DND-41 (cell line): ENCODE measurements at places on chromosomes 4 and X.

DNA sequence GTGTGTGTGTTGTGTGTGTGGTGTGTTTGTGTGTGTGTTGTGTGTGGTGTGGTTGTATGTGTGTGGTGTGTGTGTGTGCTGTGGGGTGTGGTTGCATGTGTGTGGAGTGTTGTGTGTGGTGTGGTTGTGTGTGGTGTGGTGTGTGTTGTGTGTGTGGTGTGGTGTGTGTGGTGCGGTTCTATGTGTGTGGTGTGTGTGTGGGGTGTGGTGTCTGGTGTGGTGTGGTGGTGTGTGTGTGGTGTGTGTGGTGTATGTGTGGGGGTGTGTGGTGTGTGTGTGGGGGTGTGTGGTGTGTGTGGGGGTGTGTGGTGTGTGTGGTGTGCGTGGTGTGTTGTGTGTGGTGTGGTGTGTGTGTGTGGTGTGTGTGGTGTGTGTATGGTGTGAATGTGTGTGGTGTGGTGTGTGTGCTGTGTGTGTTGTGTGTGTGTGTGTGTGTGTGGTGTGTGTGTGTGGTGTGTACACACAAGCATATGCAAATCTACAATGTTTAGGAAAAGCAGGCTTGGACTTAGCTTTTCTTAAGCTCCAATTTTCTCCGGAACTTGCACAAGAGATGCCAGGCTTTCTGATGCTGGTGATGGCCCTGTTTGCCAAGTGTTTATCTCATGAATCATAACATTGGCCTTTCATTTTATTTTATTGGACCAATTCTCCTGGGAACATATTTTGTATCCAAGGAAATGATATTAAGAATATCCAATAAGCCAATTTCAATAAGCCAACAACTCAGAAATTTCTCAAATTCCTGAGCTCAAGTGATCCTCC lies 148.7 kb downstream of the SPATA18 start:
- DNase-seq: no peak
- no peaks in the 10 kb centered on the region for H3K36me3 ChIP-seq
- no peak overlapping the region for H3K27ac ChIP-seq
- no peak overlapping the region for H3K4me3 ChIP-seq
- H3K27me3 ChIP-seq: no peaks in the 10 kb centered on the region

DNA sequence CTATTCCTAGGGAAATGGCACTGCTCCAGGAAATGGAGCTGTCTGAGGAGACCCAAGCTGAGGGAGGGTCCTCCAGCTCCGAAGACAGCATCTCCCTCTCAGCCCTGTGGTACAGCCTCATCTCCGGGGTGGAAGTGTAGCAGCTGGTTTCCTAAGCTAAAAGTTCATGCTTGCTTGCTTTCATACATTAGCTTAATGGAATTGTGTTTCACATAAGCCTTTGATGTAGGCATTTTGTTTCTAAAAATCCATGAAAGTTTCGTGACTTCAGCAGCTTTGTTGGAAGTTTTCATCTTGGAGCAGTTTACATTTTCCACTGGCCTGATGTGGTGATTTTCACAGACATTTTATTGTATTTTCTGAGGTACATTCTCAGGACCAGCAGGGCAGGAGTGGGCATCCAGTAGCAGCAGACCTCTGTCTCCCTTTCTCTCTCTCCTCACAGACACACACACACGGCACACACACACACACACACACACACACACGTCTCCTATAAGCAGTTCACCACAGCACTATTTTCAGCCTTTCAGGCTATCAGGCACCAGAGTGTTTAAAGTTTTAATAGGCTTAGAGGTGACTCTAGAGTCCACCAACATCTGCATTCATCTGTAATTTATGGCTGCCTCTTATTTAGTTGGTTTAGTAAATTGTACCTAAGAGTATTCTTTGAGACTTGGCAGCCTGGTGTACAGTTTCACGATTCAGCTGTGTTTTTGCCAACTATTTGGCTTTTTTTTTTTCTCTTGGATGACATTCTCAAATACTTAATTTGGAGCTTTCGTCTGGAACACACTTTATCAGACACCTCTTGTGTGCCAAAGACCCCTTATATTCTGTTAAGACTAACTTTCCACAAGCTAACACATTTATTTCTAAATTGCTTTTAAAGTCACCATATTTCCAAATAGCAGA lies 225.8 kb upstream of the SFRP2 start:
- no peak overlapping the region for H3K4me3 ChIP-seq
- no peaks in the 10 kb centered on the region for H3K36me3 ChIP-seq
- no peaks in the 10 kb centered on the region for H3K4me1 ChIP-seq

- no peaks in the 10 kb centered on the region for H3K4me1 ChIP-seq
- no peak for DNase-seq
- no peaks in the 10 kb centered on the region for H3K27me3 ChIP-seq
- no peak overlapping the region for H3K4me3 ChIP-seq
Measured at GRCh38 chr4:103054030-103054429, 22.5 kb downstream of the SLC9B2 start.

GRCh38 chrX:15714529-15714928 lies 23.5 kb upstream of the CA5B start:
- no peak overlapping the region for H3K27ac ChIP-seq
- no peak overlapping the region for H3K4me3 ChIP-seq
- DNase-seq: no peak
- H3K36me3 ChIP-seq: no peaks in the 10 kb centered on the region
- H3K27me3 ChIP-seq: no peaks in the 10 kb centered on the region

DNA sequence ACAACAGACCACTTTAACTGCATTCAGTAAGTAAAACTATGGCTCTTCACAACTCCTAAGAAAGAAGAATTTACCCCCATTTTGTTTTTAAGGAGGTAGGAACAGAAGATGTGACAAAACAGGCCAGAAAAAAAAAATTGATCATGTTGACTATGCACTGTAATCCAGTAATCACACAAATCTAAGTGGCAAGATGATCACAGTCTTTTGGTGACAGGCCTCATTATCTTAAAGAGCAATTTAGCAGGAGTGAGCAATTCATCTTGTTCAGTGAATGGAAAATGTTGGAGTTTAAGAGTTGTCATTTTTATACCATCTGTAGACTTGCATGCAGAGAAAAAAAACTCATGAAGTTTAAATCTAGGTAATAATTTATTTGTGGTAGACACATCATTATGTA lies 115.1 kb downstream of the SLC39A8 start:
- H3K27me3 ChIP-seq: no peaks in the 10 kb centered on the region
- H3K36me3 ChIP-seq: no peaks in the 10 kb centered on the region
- no peak overlapping the region for H3K27ac ChIP-seq
- H3K4me3 ChIP-seq: no peak overlapping the region
- DNase-seq: no peak
- no peaks in the 10 kb centered on the region for H3K4me1 ChIP-seq

DNA sequence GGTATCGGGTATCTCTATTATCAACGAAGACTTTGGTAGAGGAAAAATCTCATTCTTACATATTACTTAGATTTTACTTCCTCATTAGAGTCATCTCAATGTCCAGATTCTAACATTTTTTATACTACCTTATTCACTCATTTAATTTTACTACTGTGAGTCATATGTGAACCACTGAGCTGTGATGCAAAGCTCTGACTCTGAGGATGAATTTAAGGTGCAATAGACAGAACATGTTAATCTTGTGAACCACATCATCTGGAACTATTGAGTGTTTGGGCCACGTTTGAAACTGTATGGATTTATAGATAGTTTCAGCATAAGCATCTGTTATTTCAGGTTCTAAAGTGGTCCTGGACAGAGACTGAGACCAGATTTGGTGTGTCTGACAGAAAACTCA lies 78.4 kb downstream of the PWWP3B start:
- no peaks in the 10 kb centered on the region for H3K4me1 ChIP-seq

DNA sequence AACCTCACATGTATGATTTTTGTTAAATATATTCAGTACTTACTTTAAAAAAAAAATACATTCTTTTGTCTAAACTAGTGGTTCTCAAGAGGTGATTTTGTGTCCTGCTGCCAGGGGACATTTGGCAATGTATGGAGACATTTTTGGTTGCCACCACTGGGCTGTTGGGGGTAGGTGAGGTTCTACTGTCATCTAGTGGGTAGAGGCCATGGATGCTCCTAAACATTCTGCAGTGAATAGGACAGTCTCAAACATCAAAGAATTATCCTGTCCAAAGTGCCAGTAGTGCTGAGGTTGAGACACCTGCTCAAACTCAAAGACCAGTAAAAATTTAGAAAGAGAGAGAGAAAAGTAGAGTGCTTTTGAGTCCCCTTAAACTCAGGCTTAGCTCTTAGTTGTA lies 32.9 kb upstream of the PGM2 start:
- no peaks in the 10 kb centered on the region for H3K27me3 ChIP-seq
- H3K36me3 ChIP-seq: no peaks in the 10 kb centered on the region
- H3K4me3 ChIP-seq: no peak overlapping the region

DNA sequence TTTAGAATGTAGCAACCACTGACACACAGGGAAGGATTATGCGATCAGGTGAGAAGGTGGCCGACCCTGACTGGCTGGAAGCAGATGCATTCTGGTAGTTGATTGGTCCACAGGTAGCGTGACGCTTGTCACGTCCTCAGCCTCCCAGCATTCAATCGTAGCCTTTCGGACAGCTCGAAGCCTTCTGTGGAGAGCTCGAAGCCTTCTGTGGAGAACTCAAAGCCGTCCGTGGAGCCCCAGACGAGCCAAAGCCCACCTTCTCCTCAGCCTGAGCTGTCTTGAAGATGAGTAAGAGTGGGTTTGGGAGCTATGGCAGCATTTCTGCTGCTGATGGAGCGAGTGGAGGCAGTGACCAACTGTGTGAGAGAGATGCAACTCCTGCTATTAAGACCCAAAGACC lies 319 bp downstream of the RPA4 start:
- no peak for DNase-seq
- no peak overlapping the region for H3K4me3 ChIP-seq

- no peaks in the 10 kb centered on the region for H3K36me3 ChIP-seq
- H3K4me3 ChIP-seq: no peak overlapping the region
- no peak for DNase-seq
- H3K27ac ChIP-seq: no peak overlapping the region
Measured at GRCh38 chr4:15914291-15914690, 24.2 kb downstream of the FGFBP1 start.

DNA sequence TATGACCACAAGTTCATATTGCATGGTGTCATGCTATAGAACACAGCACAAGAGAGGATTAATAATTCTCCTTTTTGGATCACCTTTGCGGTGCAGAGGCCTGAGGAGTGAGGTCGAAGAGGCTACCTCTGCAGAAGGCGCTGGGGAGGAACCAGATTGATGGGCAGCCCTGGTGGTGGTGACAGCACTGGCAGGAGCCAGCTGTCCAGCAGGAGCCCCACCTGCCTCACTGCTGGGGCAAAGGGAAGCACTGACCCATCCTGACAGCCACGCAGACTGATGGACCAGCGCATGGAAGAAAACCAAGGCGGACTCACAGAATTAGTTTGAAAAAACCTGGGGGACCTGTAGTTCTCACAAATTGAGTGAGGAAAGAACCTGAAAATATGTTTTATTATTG lies 50.9 kb downstream of the COX18 start:
- no peaks in the 10 kb centered on the region for H3K4me1 ChIP-seq
- no peak overlapping the region for H3K4me3 ChIP-seq
- DNase-seq: no peak
- no peaks in the 10 kb centered on the region for H3K36me3 ChIP-seq

DNA sequence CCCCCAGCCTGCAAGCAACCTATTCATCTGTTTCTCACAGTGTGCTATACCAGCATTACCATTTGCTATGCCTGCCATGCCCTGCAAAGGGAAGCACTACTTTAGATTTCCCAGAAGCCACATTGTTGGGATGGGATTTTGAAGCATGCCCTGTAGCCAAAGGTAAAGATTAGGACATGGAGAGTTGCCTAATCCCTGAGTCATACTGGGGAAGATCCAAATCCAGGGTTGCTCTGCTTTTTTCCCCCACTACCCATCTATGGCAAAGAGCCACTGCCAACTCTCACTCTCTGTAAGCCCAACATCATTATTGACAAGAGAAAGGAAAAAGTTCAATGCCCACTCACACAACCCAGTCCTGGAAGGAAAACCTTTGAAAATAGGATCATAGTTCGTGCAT lies 36.7 kb upstream of the TMEM164 start:
- no peaks in the 10 kb centered on the region for H3K4me1 ChIP-seq
- no peaks in the 10 kb centered on the region for H3K36me3 ChIP-seq
- H3K27me3 ChIP-seq: no peaks in the 10 kb centered on the region
- H3K4me3 ChIP-seq: no peak overlapping the region
- DNase-seq: no peak
- no peak overlapping the region for H3K27ac ChIP-seq

DNA sequence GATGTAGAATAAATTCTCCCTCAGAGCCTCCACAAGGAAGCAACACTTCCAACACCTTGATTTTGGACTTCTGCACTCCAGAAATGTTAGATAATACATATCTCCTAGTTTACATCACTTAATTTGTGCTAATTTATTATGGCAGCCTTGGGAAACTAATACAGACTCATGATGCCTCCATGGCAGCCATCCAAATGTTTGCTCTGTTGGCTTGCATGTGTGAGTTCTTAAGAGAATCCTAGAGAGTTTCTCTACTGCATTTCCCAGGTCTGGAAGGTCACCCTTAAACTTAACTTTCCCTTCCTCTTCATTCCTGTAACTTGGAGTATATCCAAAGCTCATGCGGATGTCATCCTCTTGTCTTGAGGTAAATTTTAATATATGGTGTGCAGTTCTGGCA lies 956.1 kb downstream of the ADGRL3 start:
- DNase-seq: no peak
- H3K36me3 ChIP-seq: no peaks in the 10 kb centered on the region
- no peaks in the 10 kb centered on the region for H3K4me1 ChIP-seq
- H3K27ac ChIP-seq: no peak overlapping the region
- no peaks in the 10 kb centered on the region for H3K27me3 ChIP-seq

DNA sequence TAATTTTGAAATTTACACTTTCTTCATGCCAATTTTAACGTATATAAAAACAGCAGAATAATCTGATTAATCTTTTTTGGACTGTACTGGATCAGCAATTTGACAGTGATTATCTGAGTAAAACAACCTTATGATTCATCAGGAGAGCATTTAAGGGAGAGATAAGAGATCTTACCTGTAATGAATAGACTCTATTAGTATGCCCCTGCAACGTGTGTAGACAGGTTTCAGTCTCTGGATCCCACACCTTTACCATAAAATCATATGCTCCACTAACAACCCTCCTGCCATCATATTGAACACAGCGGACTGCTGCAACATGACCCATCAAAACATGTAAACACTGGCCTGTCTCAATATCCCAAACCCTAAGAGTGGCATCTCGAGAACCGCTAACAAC lies 210.1 kb downstream of the FBXW7 start:
- no peak overlapping the region for H3K27ac ChIP-seq
- no peak overlapping the region for H3K4me3 ChIP-seq
- no peak for DNase-seq
- peaks cover 88% of the 10 kb centered on the region for H3K36me3 ChIP-seq
- no peaks in the 10 kb centered on the region for H3K4me1 ChIP-seq
- no peaks in the 10 kb centered on the region for H3K27me3 ChIP-seq

DNA sequence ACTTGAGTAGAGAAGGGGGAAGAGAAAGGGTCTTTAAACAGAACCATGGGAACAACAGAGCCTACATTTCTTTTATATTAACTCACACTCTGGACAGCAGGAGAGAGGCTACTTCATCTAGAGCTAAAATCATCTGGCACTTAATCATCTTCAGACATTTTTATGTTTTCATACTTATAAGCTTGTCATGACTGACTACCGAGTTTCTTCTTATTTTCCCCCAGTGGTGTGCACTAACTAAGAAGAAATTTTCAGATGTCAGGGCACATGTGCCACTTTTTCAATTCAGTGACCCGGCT lies 11.8 kb upstream of the RTL5 start:
- H3K4me3 ChIP-seq: no peak overlapping the region
- no peak overlapping the region for H3K27ac ChIP-seq
- DNase-seq: no peak
- H3K36me3 ChIP-seq: no peaks in the 10 kb centered on the region
